ENCODE measurements at places on chromosomes 7 and 10.
A peak's percentile ranks its signal among the peaks of the same experiment; 100 is the strongest.

GRCh38 chr7:46385662-46386309, 464.7 kb upstream of the IGFBP3 start:
- DNase-seq: peak; percentile 79

- DNase-seq: no peak
These were observed 7.4 kb upstream of the MICALL2 start for GRCh38 chr7:1466524-1467271.

DNA sequence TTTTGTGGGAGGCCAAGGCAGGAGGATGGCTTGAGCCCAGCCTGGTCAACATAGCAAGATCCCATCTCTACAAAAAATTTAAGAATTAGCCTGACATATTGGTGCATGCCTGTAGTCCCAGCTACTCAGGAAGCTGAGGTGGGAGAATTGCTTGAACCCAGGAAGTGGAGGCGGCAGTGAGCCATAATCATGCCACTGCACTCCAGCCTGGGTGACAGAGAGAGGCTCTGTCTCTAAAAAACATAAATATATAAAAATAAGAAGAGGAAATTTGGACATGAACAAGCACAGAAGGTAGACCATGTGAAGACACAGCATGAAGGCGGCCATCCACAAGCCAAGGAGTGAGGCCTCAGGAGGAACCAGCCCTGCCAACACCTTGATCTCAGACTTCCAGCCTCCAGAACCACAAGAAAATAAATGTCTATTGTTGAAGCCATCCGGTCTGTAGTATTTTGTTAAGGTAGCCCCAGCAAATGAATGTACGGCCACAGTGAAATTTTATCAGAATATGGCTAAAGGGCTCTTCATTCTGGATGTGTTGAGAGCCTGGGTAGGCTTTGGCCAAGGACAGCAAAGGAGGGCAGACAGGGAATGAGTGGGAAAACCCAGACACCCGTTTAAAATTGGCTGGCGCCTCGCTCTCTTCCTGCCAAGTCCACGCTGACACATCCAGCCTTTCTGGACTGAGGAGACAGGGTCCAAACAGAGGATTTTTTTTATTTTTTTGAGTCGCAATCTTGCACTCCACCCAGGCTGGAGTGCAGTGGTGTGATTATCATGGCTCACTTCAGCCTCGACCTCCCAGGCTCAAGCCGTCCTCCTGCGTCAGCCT, 12.9 kb upstream of the GRID2IP start:
- DNase-seq: no peak

GRCh38 chr10:102009801-102010425, 46.1 kb downstream of the ARMH3 start:
- peak; percentile 87 for DNase-seq

- DNase-seq: no peak
These were observed 201.5 kb downstream of the GRID1 start for GRCh38 chr10:86164960-86165630.

- DNase-seq: no peak
These were observed 111.5 kb downstream of the NPTX2 start for GRCh38 chr7:98728555-98728954.

DNA sequence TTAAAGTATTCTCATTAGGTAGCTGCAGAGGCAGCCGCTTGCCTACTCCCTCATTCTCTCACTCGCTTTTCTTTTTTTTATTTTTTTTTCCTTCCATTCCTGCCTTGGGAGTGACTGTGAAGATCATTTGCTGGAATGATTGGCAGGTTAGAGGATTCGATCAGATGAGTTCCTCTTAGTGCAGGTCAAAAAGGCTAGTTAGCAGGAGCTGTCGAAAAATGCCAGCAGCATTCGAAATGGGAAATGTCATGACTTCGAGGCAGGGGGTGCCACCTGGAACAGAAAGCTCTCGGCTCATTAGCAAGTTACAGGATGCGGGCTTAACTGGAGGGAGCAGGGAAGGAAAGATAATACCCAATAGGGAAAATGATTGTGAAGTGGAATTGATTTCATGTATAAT, 137.5 kb upstream of the FZD1 start:
- no peak for DNase-seq

GRCh38 chr7:71019706-71020105, 112.2 kb upstream of the GALNT17 start:
- DNase-seq: no peak

GRCh38 chr10:60549686-60550085, 160.0 kb upstream of the ANK3 start:
- no peak for DNase-seq

- no peak for DNase-seq
These were observed 156.3 kb downstream of the EMX2 start for GRCh38 chr10:117698809-117699208.

- peak; percentile 82 for DNase-seq
These were observed 78.6 kb downstream of the ARL5B start for GRCh38 chr10:18737841-18738240.

DNA sequence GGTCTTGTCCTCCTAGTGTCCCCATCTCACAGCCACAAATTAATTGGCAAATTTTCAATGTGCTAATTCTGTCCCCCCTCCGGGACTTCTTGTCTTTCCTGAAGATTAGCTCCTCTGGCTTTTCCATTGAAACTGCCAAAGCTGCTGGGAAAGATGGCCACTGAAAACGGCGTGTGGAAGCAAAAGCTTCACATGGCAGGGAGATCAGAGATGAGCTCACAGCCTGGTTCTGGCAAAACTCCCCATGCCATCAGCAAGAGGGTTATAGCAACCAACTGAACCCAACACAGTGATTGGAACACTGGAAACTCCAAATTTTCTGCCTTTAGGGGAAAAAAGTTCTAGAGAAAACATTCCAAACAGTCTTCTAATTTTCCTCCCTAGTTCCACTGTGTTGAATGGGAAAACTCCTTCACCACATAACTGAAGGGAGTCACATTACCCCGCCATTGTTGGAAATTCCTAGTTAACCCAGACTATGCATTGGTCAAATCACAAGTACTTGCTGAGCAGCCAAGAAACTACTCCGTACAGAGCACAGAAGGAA, 37.0 kb downstream of the NRAP start:
- DNase-seq: no peak

- no peak for DNase-seq
These were observed 87.9 kb downstream of the STRA8 start for GRCh38 chr7:135321556-135321955.

DNA sequence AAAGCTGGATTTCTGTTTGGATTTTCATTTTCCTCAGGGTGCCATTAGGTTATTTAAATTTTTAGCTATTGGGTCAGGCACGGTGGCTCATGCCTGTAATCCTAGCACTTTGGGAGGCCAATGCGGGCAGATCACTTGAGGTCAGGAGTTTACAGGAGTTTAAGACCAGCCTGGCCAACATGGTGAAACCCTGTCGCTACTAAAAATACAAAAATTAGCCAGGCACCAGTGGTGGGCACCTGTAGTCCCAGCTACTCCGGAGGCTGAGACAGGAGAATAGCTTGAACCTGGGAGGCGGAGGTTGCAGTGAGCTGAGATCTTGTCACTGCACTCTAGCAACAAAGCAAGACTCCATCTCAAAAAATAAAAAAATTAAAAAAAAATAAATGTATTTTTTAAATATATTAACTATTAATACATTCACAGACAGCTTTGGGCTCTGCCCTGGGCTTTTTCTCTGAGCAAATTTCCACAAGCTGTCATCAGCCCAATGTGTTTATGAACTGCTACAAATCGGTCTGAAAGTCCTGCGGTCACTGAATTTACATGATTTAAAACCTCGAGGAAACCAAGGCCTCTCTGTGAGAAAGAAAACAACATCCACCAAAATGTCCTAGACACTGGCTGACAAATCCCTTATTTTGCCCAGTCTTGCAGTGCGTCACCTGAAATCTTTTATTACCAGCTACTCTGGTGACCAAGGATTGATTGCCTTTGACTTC, 19.2 kb upstream of the PLEKHS1 start:
- no peak for DNase-seq

DNA sequence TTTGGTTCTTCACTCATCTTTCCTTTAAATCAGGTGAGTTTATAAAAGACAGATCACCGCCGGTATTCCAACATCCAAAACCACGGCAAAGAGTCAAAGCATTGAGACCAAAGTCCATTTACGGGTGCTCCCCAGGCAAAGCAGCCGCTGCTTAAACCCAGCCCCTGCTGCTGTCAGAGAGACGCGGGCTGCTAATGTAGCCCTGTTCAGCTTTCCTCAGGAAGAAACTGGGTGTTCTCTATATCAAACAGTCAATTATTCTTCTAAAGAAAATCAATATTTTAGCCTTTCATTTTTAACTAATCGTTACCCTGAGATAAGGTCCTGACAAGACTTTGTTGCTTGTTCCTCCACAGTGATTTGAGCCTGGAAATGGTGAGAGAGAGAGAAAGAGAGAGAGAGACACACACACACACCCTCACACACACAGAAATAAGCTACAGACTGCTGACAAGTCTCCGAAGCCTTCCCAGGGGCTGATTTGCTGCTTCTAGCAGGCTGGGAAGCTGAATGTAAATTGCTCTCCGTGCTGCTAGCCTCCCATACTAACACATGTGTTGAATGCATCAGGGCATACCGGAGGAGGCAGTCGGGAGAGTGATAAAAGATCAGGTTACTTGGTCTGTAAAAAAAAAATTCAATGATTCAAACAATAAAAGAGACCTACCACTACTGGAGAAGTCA, 183.0 kb upstream of the ANK3 start:
- DNase-seq: peak; percentile 47

GRCh38 chr10:129288999-129289584, 177.9 kb upstream of the MGMT start:
- DNase-seq: no peak

GRCh38 chr7:35768346-35768745, 32.5 kb upstream of the SEPTIN7 start:
- no peak for DNase-seq

- DNase-seq: no peak
These were observed 193.2 kb downstream of the DNAJB6 start for GRCh38 chr7:157529768-157530560.

GRCh38 chr7:1425292-1426136, 33.8 kb downstream of the MICALL2 start:
- no peak for DNase-seq

GRCh38 chr7:25308906-25309705, 80.8 kb upstream of the NPVF start:
- no peak for DNase-seq

DNA sequence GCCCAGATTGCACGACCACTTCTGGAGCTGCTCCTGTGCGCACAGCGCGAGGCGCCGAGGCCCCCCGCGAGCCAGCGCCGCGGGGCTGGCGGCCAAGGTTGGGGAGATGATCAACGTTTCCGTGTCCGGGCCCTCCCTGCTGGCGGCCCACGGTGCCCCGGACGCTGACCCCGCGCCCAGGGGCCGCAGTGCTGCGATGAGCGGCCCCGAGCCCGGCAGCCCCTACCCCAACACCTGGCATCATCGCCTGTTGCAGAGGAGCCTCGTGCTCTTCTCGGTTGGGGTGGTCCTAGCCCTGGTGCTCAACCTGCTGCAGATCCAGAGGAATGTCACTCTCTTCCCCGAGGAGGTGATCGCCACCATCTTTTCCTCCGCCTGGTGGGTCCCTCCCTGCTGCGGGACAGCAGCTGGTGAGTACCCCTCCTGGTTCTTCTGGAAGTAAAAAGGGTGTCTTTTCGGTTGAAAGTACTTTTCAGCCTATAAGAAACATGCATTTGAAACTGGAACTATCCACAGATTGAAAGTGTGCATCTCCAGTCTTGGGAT, 683 bp downstream of the INSIG1 start:
- no peak for DNase-seq

GRCh38 chr7:46009211-46009610, 88.1 kb upstream of the IGFBP3 start:
- DNase-seq: no peak

- DNase-seq: no peak
These were observed 107.2 kb downstream of the FGFR2 start for GRCh38 chr10:121490871-121491519.

- DNase-seq: peak; percentile 29
These were observed 174.4 kb upstream of the PLXNA4 start for GRCh38 chr7:132750530-132751217.

GRCh38 chr10:76393875-76394706, 962.7 kb downstream of the LRMDA start:
- no peak for DNase-seq

- DNase-seq: no peak
These were observed 369.6 kb upstream of the VWC2 start for GRCh38 chr7:49403844-49404243.

- DNase-seq: peak; percentile 59
These were observed 1.8 kb upstream of the DUSP5 start for GRCh38 chr10:110495731-110496552.

- DNase-seq: no peak
These were observed 621.4 kb downstream of the PHTF2 start for GRCh38 chr7:78420001-78420400.
